SK-MEL-5 (cell line): ENCODE measurements at places on chromosomes 5 and 9. TPM values are rescaled to one million over a fixed set of nuclear protein-coding genes. Genes with fewer than 3 reads are reported as not detected.

The RETREG1 gene
- 47.9 and 49.3 TPM in 2 replicates for total RNA-seq

The LCN9 gene
- not detected in 2 replicates for total RNA-seq

The ZER1 gene
- 14.3 and 14.4 TPM in 2 replicates for total RNA-seq

The PCDHA7 gene
- 1.3 and 1.4 TPM in 2 replicates for total RNA-seq

The MLANA gene
- total RNA-seq: 3,042 and 3,120 TPM in 2 replicates

The WNT8A gene
- not detected in 2 replicates for total RNA-seq

The PCDHGA4 gene
- total RNA-seq: 1.4 and 1.6 TPM in 2 replicates

The DBH gene
- not detected in 2 replicates for total RNA-seq

The SAXO1 gene
- not detected in 2 replicates for total RNA-seq

The FOXD4L5 gene
- total RNA-seq: not detected in 2 replicates
